Amniotic stem cell (primary cell): ENCODE measurements at places on chromosomes 2 and 18.
A peak's percentile ranks its signal among the peaks of the same experiment; 100 is the strongest.

- DNase-seq, result peak; percentile 39
These were observed 39.4 kb downstream of the CMPK2 start for GRCh38 chr2:6826081-6826913.

DNA sequence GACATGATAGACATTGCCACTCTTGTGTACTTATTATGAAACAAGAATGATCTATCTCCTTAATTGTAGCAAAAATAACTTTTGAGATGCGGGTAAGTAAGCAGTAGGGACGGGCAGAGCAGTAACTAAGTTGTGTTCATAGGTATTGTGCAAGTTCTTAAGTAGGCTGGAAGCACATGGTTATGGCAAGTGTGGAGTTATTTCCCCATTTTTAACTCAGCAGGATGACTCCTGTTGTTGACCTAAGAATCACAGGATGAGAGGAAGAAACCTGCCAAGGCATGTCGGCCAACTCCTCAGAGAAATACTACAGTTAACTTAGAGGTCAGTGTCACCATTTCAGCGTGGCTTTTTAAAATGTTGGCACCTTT, 51.1 kb upstream of the FN1 start:
- DNase-seq, result no peak

- no peak for DNase-seq
These were observed 24.4 kb upstream of the ADAM23 start for GRCh38 chr2:206418968-206419367.

GRCh38 chr2:124640221-124640750, 615.2 kb downstream of the CNTNAP5 start:
- DNase-seq, result no peak

DNA sequence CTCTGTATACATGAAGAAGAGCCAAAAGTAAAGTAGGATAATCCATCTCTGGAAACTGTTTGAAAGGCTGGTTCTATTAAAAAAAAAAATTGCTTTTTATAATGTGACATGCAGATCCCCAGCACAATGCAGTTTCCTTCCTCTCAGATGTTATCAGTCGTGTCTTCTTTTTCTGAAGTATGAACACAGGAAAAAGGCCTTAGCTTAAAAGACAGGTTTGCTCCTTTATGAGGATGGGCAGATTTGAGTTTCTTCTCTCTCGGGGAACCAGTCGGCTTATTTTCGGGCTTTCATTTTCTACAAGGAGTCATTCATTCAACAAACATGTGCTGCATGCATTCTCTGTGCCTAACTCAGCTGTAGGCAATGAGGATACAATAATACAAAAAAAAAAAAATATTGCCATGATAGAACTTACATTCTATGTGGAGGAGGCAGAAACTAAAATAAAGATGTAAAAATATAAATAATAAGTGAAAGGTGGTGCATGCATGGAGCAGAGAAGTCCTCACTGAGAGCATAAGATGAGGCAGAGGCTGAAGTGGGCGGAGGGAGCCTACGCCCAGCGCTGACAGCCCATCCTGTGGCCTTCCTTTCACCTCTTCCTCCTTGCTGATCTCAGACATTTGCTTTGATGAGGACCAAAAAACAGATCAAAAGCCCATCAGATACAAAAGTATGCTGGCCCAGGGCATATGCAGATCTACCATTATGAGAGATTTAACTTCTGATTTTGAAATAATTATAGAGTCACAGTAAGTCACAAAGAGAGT, at the start of gene CD226:
Gene CD226, minus strand, starts transcription at position 513 of the 773 bp plus-strand sequence. Its CDS starts 467 bp downstream, at position 46.
- DNase-seq, result no peak

DNA sequence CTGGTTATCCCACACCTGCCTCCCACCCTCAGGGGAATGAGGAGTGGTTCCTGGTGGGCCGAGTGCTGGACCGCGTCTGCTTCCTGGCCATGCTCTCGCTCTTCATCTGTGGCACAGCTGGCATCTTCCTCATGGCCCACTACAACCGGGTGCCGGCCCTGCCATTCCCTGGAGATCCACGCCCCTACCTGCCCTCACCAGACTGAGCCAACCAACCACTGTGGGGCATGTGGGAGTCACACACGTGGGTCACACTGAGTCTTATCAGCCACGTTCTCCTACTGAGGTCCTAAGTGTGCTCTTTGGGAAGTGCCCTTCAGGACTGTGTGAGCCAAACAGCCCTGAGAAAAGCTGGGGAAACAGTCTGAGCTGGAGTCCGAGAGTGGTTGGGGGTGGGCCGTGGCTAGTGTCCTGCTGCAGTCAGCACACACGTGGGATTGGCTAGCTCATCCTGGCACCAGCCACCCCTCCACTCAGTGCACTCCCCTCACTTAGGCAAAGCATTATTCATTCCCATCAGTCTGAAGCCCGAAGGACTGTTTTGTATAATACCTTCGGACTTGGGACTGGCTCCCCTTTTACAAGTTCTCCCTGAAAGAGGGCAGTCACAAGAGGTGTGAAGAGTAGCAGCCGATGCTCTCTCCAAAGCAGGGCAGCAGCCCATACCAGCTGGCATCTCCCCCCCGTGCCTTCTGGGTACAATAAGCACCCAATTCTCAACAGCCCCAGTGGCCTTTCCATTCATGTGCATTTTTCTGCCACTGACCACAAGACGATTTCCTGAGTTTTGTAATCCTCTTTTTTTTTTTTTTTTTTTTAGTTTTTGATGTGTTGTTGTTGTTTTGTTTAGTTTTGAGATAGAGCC, 4.6 kb downstream of the TIGD1 start:
- no peak for DNase-seq

DNA sequence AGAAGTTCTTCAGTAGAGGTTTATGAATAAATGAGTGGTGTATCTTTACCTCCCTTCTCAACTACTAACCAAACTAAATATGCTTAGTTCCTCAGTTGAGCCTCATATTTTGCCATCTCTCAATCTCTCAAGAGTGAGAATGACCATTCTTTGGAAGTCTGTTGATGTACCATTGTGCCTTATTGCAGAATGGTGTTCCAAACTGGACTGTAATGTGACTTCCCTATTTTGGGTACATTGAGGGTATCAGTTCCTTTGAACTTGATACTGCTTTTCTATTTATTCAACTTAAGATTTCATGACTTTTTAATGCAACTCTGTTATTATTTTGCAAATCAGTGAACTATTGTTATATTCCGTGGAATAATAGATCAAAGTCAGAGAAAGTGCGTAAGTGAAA, 159.4 kb downstream of the PTPRM start:
- no peak for DNase-seq

DNA sequence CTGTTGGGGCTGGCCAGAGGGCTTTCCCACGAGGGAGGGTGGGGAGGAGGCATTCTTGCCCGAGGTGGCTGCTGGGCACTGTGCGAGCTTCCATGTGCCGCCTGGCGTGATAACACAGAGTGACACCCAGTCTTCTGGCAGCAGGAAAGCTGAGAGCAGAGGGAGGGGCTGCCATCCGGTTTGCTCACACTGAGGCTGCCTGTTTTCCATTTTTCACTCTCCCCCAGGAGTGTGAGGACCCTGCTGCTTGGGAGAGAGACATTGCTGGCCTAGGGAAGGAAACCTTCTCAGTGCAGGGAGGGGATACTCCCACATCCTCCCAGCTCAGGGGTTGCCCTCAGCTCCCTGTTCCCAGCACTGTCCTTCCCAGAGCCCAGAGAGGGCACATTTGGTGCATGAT, 73.1 kb downstream of the INHBB start:
- no peak for DNase-seq

- DNase-seq, result no peak
These were observed 36.6 kb upstream of the PRLH start for GRCh38 chr2:237529452-237530402.

DNA sequence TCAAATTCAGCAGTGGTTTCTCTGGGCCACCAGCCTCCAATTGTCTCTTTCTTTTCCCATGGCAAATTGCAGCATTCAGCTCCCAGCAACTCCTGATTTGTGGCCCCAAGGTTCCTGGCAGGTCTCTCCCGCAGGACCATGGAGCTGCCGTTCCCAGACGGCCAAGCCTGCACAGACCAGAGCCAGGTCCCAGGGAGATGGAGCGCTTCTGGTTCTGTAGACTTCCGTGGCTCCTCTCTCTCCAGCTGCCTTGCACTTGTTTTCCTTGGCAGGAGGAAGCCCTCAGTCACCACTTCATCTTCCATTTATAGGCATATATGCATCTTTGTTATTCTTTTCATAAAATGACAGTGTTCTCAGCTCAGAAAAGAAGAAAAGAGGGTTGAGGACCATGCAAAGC, 21.7 kb downstream of the TNP1 start:
- no peak for DNase-seq

DNA sequence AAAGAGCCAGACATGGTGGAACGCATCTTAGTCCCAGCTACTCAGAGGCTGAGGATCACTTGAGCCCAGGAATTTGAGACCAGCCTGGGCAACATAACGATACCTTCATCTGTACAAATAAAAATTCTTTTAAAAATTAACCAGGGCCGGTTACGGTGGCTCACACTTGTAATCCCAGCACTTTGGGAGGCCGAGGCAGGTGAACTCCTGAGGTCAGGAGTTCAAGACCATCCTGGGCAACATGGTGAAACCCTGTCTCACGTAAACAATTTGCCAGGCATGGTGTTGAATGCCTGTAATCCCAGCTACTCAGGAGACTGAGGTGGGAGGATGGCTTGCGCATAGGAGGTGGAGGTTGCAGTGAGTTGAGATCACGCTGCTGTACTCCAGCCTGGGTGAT, 25.8 kb upstream of the KCNG3 start:
- DNase-seq, result no peak

DNA sequence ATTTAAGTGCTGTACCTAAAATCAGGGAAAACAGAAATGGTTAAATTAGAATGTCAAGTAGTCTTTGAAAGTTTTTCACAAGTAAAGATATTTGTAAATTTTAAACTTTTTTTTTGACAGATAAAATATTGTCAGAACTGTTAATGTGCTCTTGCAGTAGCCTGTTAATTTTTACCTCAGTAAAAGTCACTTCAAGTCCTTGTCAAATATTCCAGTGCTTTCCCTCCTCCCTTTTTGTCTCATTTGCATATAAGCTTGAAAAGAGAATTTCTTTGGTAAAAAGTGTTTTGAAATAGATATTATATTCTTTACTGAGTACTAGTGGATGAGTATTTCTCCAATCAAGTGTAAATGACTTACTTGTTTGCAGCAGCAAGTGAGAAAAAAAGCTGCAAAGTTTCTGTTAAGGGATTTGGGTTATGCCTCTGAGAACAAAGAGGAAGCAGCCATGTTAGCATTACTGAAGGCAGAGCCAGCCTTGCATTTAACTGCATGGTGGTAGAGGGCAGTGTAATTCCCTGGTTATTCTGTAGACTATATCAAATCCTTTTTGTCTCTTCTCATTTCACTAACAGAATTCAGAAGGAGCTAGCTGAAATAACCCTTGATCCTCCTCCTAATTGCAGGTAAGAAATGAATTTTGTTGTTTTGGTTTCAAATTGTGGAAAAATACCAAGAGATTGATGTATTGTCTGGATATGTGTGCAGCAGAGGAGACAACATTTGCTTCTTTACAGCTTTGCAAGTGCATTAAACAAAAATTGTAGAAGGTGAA, 3.2 kb downstream of the UBE2E3 start:
- peak; percentile 14 for DNase-seq

- DNase-seq, result no peak
These were observed 173.5 kb downstream of the LPIN1 start for GRCh38 chr2:11919953-11920352.

DNA sequence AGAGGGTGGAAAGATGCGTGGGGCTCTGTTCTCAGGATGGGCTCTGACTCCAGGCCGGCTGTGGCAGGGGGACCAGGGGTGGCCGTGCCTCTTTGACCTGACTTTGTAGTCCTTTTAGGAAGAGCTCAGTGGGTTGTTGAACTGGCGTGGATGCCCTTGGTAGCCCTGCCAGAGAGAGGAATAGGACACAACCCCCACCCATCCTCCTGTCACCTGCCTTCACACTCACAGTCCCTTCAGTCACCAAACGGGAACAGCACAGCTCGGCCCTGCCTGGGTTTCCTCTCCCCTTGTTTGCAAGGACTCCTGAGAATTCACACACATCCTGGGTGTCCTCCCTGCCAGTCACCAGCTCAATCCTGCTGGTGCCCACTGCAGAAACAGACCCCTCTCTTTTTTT, 20.1 kb upstream of the MRPL33 start:
- no peak for DNase-seq

- DNase-seq, result no peak
These were observed 144.9 kb upstream of the ID2 start for GRCh38 chr2:8536686-8537561.

DNA sequence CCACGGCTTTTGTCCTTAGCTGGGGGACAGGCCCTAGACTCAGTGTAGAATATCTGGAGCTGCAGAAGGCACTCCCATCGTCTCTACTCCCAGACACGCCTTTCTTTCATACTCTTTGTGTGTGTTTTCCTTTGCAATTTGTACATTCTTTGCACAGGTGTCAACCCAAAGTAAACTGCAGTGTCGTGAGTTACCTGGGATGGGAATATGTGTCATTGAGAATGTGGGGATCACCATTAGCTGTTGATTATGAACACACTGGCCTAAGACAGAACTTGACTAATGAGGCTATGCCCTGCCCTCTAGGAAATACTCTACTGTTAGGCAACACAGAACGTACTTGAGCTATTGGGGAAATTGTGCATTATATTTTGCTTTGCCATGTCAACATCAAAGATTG, 233.3 kb downstream of the SETBP1 start:
- DNase-seq, result no peak

GRCh38 chr2:134308474-134309385, 54.9 kb downstream of the MGAT5 start:
- DNase-seq, result no peak

DNA sequence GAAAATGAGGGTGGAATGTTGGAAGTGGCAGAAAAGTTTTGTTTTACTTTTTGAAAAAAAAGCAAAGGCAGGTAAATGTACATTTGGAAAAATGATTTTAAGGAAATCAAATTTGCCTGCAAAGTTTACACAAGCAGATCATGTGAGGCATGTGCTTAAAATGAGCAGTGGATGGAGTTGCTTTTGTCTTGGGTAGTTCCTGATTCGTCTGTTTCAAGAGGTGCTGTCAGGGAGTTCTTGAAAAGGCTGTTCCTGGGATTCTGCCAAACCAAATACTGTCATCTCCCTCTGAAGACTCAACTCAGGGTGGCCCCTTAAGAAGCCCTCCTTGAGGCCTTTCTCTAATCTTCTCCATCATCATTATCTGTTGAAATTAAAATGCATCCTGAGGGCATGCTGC, 59.0 kb downstream of the TACR1 start:
- DNase-seq, result no peak

DNA sequence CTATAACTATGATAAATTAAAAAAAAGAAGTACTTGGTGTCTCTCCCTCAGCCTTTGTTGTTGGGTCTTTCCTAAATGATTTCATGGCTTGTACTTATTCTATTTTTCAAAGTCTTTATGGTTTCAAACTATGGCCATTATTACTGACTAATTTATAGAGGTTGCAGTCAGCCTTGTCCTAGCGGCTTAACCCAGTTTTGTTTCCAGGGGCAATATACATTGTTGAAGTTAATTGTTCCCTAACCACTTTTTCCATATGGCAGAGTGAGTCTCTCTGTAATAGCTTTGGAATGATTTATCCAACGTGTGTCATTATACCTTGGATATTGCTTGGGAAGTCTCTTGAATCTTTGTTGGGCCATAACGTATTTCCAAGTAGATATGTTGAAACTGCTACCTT, 408.8 kb downstream of the HRH4 start:
- DNase-seq, result no peak

GRCh38 chr2:157761520-157761919, 114.6 kb downstream of the ACVR1 start:
- DNase-seq, result no peak

- DNase-seq, result no peak
These were observed 353.2 kb downstream of the ZEB2 start for GRCh38 chr2:144166743-144167142.

GRCh38 chr2:75130171-75130570, 69.1 kb downstream of the TACR1 start:
- DNase-seq, result no peak
